ENCODE measurements at places on chromosomes 5 and 9.

- DNase-seq: no peak
Measured at GRCh38 chr5:145803112-145804004, 31.8 kb downstream of the PRELID2 start.

DNA sequence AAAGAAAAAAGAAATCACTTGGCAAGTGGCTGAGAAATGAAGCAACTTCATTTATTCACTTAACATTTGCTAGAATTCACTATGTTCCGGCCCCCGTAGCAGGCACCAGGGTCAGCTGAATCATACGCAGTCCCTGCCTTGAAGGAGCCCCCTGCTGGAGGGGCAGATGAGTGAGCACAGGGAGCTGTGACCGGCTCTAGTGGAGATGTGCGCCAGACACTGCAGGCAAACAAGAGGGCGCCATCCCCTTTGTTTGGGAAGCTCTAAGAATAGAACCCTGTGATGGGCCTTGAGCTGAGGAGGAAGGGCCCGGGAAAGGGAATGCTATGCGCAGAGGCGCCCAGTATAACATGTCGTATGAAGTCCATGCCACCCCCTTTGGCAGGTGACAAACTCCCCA, 20.2 kb upstream of the RPL26L1 start:
- no peak for DNase-seq

DNA sequence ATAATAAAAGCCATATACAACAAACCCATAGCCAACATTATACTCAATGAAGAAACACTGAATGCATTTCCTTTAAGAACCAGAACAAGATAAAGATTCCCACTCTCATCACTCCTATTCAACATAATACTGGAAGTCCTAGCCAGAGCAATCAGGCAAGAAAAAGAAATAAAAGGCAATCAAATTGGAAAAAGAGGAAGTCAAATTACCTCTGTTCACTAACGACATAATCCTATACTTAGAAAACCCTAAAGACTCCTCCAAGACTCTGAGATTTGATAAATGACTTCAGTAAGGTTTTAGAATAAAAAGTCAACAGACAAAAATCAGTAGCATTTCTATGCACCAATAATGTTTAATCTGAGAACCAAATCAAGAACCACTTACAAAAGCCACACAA, 36.6 kb upstream of the HTR4 start:
- no peak for DNase-seq

GRCh38 chr5:139710319-139711066, 62.3 kb downstream of the CXXC5 start:
- peak; percentile 43 for DNase-seq

DNA sequence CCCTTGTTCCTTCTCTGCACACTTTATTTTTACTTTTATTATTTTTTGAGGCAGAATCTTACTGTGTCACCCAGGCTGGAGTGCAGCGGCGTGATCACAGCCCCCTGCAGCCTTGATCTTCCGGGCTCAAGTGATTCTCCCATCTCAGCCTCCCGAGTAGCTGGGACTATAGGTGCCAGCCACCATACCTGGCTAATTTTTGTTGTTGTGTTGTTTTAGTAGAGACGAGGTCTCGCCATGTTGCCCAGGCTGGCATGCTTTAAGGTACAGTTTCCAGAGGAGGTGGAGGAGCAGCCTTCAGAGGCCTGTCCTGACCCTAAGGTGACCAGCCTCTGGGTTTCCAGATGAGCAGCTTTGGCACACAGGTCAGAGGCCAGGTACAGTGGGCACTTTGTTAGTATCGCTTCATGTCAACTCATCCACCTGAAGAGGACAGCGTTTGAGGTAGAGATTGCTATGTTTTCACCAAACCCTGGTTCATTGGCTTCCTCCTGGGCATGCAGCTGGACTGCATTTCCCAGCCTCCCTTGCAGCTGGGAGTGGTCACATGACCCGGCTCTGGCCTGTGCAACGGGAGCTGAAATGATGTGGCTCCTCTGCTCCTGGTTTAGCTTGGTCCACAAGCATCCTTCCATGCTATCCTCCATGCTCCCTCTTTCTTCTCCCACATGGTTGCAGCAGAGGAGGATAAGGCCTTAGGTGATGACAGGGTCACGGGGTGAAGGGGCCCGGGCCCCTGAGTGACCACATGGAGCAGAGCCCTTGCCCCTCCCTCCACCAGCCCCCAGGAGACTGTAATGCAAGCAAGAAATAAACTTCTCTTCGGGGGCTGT, 139.3 kb upstream of the IER5L start:
- no peak for DNase-seq

DNA sequence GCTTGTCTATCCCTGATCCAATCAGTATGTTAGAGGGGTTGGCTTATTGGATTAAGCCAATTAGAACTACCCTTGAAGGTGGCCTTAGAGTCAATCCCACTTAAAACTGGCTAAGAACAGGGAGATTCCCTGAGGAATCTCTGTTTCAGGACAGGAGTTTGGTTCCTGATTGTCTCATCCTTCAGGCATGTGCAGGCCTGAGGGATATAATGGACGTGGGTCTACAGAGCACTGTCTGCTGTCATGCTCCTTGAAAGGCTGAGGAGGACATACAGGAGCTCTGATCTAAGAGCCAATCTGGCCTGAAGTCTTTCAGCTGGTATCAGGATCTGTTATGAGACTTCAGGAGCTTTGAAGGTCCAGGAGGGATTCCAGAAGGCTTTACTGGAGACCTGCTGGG, 36.2 kb upstream of the PRXL2C start:
- no peak for DNase-seq

DNA sequence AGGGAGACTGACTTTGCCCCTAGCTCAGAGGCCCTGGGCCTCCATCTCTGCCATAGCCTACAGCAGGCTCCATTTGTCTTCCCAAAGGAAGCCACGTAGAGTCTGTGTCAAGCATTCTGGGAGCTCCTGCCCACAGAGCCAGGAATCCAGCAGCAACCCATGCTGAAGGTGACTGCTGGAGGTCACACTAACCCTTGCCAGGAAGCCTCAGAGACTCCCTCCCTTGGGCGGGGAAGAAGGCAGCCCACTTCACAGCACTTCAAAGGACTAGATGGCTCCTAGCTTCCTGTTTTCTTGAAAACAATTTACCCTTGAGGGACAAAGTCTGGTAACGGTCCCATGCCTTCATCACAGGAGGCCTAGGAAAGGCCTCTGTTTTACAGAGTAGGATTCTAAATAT, 1.7 kb downstream of the CKMT2 start:
- no peak for DNase-seq

DNA sequence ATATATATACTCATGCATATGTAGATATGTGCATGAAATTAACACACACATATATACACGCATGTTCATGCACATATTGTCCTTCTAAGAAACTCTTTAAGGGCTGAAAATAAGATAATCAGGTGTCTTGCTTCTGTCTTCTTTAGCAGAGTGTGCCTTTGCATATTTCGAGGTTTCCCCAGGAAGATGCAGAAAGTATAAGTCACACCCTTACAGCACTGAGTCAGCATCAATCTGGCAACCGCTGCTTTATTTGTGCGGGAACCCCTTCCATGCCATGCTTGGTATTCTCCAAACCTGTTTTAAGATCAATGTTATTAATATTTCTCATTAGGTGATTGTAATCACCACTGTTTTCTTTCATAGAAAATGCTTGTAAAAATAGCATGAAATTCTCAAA, 557.9 kb downstream of the CAAP1 start:
- no peak for DNase-seq

- peak; percentile 65 for DNase-seq
Measured at GRCh38 chr9:96327694-96328352, 25.8 kb upstream of the HSD17B3 start.

GRCh38 chr5:160039810-160040470, 31.0 kb downstream of the TTC1 start:
- DNase-seq: no peak

DNA sequence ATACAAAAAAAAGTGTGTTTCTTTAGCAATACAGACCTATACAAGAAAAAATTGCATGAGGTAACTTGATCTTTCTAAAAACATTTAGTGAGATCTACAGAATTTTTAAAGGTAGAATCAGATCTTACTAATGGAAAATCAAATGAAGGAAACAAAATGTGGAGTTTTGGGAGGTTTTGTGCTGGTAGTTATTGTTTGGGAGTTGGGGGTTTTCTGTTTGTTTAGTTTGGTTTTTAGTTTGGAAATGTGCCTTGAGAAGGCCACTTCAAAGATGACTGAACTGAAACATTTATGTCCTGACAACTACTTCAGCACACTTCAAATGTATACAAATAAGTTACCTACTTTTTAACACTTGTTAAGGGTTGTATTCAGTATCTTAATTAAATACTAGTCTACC, 280.1 kb downstream of the NR2F1-AS1 start:
- no peak for DNase-seq

- DNase-seq: no peak
Measured at GRCh38 chr5:14855366-14855765, 16.2 kb downstream of the ANKH start.

DNA sequence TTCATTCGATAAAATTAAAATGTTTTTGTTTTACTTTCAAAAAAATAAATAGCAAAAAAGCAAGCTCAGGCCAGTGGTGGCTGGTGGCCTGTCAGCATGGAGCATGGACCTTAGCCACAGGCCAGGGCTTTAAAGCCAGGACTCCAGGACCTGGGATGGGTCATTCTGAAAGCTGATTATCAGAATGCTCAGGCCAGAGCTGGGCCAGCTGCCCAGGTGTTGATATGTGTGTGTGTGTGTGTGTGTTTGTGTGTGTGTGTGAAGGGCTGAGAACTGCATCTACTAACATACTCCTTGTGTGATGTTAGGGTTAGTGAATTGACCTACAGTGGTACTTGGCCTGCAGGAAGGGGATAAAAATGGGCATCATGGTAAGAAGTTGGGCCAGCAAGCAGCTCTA, 21.5 kb downstream of the PALM2AKAP2 start:
- no peak for DNase-seq

DNA sequence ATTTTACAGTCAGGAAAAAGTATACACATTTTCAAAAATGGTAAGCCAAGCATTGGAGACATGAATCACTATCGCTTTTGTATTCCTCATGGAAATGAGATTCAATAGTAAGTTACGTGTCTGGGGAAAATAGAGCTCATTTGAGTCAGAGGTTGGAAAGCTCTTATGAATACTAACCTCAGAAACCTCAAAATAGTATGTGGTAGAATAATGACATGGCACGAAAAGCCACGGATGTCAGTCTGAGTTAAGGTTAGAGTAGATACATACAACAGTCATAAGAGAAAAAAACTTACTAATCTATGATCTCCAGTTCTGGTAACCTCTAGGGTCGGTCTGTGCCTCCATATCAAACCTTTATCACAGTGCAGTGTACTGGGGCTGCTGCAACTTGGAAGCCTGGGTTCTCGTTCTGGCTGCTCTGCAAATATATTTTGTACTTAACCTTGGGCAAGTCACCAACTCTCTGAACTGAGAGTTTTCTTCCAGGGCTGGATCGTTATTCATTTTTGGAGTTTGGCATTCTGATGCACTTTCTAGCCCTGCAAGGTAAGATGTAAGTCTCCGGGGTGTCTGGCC, 31.8 kb downstream of the MAP1B start:
- no peak for DNase-seq

DNA sequence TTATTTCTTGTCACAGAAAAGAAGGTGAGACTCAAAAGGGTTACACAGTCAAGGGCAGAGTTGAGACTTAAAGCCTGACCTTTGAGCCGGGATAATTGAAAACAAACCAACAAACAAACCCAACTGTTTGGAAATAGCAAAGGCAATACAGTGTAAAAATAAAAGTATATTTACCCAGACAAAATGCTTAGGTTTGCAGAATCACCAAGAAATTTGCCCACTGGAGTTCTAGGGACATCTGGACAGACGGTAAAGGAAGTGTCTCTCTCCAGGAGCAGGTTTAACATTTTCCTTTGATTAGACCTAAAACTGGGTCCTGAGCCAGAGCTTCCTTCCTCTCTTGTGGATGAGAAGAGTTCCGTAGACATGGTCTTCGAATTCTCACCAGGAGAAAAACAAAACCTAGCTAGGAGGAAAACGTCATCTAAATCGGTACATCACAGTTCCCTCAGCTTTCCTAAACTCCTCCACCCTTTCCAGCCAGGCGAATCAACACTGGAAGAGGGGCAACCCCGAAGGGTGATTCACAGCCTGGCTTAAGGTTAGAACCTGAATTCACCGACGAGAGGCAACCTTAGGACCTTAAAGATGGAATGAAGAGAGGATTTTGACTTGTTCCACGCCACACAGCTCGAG, 673 bp downstream of the CDC25C start:
- no peak for DNase-seq

DNA sequence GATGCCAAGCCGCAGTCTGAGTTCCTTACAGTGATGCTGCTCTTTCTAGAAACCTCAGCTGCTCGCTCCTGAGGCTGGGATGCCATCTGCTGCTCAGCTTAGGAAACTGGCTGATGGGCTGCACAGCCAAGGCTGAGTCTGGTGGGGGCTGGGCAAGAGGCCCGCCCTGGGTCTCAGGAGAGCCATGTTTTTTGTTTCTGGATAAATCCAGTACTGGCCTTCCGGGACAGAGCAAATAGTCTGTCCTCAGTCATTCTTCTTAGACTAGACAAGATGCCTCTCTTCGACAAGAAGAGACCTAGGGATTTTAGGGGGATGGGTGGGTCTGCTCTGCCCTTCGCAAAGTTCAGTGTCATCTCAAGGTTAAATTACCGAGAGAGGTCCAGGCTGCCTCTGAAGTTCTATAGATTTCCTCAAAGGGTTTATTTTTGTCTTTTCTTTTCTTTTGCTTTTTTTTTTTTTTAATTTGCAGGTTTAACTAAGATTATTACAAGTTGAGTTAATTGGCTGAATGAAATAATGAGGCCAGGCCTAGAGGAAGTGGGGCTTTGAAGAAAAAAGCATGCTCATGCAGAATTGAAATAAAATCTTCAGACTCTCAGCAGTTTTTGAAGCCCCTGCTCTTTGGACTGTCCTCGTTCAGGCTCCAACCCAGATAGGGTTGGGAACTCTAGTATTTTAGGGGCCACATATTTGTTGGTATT, 30.6 kb upstream of the MATR3 start:
- peak; percentile 89 for DNase-seq

DNA sequence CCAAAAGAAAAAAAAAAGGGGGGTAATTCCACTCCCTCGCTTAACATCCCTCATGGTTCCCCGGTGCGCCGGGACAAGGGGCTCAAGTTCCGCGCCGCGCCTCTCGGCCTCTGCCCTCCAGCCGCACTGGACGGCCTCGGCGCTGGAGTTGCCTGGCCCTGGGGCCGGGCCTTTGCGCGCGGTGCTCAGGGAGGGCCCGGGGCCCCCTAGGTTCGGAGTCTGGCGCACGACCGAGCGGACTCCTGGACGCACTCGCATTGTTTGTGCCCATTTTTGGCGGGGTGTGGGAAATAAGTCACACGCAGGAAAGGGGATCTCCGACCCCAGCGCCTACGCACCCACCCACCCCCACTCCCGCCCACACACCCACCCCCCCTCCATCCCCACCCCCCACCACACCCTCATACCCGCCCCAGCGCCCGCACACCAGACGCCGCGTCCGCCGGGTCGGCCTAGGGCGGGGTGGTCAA, 381 bp downstream of the MED22 start:
- DNase-seq: no peak
